ENCODE measurements at places on chromosomes 7 and 10.

DNA sequence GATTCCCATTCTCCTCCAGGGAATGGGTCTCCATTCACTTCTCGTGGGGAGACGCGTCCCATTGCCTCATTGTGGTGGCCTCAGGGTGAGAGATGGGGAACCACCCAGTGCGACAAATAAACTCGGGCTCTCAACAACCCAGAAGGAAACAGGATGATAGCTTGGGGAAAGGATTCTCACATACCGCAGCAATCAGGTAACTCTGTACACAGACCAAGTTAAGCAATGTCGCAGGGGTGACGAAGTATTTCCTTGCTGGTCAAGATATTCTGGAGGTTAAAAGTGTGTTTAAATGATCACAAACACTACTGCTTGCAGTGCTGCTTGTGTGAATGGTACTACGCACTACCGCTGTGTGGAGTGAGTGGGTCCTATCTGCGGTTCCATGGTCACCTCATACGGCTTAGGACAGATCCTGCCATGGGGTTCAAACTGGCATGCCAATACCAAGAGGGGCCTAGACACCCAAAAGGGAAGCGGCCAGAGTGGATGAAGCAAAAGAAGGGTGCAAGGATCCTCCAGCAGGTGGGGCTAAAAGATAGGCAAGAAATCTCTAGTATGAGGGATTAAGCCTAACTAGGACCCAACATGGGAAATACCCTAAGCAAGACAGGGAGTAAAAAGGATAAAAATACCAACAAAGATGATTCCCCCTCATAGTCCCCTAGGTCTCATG, 143.8 kb upstream of the TMEM106B start:
- DNase-seq = peak; percentile 29

DNA sequence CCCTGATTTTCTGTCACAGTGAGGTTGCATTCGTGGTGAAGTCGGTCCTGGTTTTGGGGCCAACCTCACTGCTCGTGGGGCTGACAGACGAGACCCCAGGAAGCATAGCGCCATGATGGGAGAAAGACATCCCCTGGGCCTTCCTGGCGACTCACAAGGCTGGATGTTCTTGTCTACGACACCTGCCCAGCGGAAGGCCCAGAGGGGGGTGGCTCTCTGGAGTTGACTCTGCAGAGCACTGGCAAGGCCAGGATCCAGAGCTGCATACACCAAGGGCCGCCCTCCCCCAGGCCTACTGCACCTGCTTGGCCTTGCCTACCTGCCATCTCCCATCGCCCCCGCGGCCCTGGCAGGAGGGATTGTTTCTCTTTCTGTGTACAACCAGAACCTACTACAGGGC, 608.9 kb downstream of the PTPRN2 start:
- no peak for DNase-seq

DNA sequence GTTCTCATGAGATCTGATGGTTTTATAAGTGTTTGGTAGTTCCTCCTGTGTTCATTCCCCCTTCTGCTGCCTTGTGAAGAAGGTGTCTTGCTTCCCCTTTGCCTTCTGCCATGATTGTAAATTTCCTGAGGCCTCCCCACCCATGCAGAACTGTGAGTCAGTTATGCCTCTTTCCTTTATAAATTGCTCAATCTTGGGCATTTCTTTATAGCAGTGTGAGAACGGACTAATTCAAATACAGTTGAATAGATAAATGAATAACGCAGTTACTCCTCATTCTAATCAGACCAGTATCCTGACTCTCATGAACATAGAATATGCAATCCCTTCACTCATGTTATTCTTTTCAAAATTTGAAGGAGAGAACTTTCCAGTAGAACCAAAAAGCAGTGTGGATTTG, 375.0 kb upstream of the FZD8 start:
- DNase-seq = no peak

DNA sequence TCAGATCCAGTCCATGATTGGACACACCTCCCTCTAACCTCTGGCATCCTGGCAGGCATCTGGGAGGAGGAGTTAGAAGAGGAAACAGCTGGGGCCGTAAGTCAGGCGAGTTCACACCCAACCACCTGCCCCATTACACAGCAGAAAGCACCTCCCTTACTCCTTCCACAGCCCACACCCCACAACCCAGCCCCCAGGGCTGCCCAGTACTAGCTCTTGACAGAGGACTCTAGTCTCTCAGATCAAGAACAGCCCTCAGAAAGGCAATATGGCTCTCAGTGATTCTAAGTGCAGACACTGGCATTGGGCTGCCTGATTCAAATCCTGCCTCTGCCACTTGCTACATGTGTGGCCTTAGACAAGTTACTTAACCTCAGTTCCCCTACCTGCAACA, 34.1 kb downstream of the KCNMA1 start:
- no peak for DNase-seq

DNA sequence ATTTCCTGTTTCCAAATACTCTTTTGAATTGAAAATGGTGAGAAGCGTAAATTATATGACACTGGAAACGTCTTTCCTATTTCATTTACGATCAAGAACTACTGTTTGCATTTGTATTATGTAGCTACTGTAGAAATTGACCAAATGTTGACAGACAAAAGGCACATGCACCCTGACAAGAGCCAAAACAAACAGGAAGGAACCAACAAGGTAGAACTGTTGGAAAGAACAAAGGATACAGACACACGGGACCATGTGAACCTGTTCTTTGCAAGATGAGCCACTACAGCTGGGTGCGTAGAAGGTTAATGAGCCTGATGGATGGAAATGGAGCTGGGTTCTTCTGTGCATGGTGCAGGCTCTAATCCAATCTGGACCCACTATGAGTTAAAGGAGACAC, 48.4 kb upstream of the FZD8 start:
- no peak for DNase-seq

DNA sequence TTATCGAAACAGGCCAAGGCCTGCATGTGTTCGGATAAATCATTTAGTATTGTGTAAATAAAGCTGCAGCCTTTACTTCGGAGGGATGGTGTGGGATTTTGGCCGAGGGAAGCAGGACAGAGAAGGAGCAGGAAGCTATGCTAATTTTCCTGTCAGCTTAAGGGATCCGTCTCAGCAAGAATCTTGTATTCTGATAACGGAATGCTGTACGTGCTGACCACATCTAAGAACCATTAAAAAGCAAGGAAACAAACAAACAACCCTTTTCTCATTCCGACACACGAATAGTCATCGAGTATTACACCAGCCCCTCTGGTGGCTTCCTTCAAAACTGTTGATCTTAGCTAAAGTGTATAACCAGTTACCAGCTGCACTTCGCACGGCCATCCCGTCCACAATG, 133.2 kb upstream of the TCF7L2 start:
- DNase-seq = no peak

GRCh38 chr7:79653136-79653631, 199.7 kb upstream of the MAGI2 start:
- DNase-seq = no peak

DNA sequence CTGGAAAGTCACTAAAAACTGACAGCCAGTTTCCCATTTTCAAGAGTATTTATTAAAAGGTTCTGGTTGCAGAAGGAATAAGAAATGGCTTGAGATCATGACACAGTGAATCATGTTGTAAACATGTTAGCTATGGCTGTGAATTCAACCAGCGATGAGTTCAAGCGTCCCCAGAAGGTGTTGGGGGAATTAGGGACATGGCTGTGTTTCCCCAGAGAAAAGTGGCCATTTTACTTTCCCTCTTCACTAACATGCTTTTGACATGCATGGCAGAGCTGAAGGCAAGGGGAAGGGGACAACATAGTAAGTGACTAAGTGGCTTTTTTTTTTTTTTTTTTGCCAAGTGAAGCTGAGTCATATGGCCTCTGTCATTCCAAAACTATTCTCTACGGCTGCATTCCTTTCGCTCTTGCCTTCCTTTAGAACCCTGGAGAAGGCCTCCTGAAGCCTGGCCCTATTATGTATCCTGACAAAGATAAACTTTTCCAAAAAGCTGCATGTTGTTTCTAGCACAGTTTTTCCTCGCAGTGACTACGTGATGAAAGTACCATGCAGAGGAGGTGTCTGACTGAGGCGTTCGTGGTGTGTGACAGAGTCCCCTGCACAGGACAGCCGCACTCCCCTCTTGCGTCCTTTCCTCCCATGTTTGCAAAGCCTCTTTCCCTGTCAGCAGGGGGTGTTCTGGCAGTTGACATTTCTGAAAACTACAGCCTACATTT, 46.9 kb downstream of the EGFR start:
- DNase-seq = no peak

DNA sequence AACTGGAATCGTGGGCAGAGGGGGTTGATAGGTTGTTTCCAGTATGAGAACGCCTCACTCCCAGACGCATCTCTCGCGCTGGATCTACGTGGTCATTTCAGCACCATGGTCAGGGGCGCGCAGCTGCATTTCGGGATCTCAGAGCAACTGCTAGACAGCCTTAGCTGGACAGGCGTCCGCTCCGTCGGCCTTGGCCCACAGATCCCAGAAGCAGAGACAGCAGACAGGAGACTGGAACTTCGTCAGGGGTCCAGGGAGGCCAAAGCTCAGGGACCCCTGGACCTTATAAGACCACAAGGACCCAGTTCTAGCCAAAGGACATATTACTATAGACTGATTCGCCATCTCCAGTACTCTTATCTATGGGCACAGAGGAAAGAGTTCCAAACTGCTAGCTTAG, 5.3 kb downstream of the NEUROG3 start:
- peak; percentile 72 for DNase-seq

- no peak for DNase-seq
These were observed 230.7 kb downstream of the KCNMA1 start for GRCh38 chr10:77406764-77407430.

DNA sequence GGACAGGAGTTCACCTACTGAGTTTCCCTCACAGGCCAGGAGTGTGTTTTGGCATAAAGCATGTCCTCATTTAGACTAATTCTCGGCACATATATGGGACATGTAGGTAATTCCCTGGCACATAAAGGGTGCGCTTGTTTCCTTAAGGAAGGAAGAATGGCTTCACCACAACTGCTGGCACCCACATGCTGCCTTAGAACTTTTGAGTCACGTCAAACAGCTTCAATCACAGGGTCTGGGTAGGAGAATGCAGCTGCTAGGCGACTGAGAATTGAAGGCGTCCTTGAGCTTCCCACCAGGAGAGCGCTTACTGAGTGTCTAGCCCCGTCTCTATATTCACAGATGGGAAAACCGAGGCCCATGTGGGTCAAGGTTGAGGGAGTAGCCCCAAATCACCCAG, 146.1 kb downstream of the CHN2 start:
- no peak for DNase-seq

DNA sequence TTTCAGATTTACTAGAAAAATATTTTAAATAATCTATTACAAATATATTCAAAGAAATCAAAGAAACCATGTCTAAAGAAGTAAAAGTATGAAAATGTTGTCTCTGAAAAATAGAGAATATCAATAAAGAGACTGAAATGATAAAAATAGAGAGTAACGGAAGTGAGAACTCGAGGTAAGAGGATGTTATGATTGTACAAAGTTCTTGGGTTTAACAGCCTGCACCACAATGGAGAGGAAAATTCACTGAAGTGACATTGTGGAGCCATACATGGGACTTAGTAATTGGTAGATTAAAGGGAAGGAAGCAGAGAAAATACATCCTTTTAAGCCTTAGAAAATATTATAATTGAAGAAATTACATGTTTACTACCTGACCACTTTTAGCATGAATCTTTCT, 77.9 kb downstream of the THSD7A start:
- DNase-seq = no peak

DNA sequence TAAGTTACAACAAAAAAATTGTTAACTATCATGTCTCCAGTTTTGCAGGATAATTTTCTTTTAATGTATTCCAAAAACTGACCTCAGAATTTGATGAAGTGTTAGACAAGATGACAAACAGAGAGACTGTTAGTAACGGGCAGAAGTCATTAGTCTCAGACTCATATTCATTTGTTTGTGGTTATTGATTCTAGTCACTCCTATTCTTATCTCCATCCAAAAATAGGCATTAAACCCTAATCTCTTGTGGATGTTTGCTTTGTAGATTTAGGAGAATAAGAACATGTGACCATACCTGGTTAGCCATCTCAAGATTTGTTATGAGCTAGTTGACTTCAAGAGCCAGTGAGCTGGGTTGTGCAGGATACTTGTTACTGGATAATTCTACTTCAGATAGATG, 261.1 kb downstream of the AUTS2 start:
- no peak for DNase-seq

DNA sequence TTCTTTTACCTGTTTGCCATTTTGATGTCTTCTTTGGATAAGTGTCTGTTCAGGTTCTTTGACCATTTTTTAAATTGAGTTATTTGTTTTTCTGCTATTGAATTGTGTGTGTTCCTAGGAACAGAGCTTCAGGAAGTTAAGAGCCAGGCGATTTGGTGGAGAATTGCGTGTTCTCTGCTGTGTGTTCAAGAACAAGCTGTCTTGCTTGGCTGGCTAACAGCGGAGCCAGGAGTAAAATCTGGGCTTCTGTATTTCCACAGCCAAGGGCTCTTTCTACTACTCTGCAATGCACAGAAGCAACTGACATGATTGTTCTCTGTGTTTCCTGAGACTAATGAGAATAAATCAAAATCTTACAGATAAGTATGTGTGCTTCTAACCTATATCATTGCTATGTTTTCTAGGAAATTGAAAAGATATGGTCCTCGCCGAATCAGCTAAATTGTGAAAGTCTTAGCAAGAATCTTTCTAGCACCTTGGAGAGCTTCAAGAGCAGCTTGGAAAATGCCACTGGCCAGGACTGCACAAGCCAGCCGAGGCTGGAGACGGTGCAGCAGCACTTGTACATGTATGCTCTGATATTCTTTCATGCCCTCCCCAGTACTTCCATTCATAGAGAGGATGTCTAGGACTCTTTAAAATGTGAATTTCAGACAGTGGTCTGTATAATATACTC, 124.2 kb downstream of the ABCA13 start:
- no peak for DNase-seq

DNA sequence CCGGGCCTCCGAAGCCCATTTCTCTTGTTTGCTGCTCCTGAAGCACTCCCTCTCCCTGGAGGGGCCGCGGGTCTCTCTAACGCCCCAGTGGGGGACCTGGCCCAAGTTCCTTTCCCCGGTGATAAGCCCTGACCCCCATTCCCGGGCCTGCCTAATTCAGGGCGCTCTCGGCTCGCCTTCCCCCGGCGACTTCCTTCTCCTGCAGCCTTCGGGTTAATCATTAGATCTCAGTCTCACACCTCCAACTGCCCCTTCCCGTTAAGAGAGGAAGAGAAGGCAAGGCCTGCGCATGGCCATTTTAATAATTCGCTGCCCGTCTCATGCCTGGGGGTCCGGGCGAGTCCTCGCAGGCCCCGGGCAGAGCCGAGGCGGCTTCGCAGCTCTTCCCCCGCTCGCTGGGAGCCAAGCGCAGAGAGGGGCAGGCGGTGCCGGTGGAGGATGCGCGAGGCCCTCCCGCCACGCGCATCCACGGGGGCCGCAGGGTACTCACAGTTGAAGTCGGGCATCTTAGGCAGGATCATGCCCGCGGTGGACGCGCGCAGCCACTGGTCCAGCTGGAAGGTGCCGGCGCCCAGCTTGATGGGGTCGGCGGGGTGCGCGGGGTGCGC, 1.2 kb downstream of the MNX1 start:
- no peak for DNase-seq

DNA sequence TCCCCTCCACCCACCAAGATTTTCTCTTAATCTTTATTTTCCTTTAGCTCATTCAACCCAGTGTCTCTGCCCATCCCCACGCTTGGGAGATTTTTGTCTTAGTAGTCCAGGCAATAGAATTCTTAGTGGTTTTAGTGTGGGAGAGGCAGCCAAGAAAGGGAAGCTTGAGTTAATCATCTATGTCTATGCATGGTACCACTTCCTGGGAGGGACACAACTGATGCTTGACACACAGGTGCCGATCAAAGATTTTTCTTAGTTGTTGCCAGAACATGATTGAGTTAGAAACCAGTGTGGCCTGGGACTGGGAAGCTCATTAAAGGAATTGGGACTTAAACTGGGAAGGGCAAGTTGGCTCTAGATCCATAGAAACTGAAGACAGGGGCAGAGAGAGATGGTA, 3.1 kb downstream of the STRA8 start:
- DNase-seq = no peak

- DNase-seq = no peak
These were observed 35.9 kb downstream of the PPP2R2D start for GRCh38 chr10:131936736-131937135.
